NAMALWA (cell line): ENCODE measurements at places on chromosomes 16 and 17.
A peak's percentile ranks its signal among the peaks of the same experiment; 100 is the strongest.

- no peak for DNase-seq
These were observed 111.0 kb upstream of the CHMP6 start for GRCh38 chr17:80880648-80880985.

GRCh38 chr16:84065536-84066132 lies 23.0 kb upstream of the SLC38A8 start:
- DNase-seq = peak; percentile 72

GRCh38 chr17:48597778-48598631 lies 4.4 kb upstream of the HOXB5 start:
- no peak for DNase-seq

GRCh38 chr16:57894390-57895080 lies 76.4 kb downstream of the CNGB1 start:
- DNase-seq = no peak

GRCh38 chr17:35056013-35056412 lies 7.5 kb downstream of the RFFL start:
- no peak for DNase-seq

DNA sequence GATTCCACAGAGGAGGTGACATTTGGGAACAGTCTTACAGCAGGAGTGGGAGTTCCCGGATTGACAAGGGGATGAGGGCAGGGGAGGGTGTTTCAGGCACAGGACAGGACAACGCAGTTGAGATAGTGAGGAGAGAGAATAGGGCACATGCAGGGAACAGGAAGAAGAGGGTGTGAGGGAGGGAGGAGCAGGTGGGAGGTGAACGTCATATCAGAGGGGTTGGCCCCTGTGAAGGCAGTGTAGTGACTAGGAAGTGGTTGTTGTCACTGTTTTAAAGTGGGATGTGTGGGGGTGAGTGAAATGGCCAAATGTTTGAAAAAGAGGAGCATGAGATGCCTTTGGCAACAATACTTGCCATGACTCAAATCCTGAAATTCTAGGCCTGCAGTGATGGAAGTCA lies 12.2 kb downstream of the PRKCB start:
- no peak for DNase-seq

DNA sequence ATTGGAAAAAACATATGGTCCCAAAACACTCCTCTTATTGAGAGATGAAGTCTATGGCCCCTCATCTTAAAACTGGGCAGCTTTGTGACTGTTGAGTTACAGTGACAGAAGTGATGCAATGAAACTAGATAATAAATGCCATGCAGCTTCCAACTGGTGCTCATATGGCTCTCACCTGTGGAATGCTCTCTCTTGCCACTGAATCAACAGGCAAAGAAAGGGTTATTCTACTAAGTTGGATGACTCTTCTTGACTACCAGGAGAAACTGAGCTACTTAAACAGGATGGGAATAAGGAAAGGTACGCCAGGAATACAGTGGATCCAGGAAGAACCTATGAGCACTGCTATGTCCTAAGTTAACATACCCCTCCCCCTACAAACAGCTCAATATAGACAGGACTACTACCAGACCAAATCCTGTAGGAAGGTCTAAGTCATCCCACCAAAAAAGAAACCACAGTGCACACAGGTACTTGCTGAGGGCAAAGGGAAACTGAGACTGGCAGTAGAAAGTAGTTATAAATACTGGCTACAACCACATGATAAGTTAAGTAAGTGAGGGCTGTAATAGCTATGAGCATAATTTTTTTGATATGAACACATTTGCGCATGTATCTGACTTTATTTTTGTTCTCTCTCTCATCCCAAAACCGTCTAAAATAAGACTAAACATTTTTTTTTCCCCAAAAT lies 398.5 kb downstream of the ZFHX3 start:
- no peak for DNase-seq

GRCh38 chr16:5665834-5666233 lies 568.2 kb upstream of the EEF2KMT start:
- no peak for DNase-seq

DNA sequence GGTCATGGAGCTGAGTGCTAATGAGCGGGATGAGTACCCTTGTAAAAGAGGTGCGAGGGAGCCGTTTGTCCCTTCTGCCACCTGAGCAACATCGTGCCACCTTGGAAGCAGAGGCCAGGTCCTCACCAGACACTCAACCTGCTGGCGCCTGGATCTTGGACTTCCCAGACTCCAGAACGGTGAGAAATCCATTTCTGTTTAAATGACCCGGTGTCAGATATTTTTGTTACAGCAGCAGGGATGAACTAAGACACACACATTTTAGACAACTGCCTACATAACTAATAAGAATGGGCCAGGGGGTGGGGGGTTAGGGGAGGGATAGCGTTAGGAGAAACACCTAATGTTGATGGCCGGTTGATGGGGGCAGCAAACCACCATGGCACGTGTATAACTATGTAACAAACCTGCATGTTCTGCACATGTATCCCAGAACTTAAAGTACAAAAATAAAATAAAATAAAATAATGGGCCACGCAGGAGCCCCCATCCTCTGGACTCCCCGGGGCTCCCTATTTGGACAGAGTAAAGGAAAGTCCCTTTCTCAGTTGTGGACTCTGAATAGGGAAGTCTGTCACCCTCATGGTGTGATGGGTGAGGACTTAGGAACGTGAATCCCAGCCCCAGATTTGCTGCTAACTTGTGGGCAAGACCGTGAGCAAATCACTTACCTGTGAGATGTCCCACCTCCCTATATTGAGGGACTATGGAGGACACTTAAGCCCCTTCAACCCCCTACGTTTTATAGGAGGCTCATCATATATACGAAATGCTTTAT lies 60.6 kb upstream of the DNAH17 start:
- DNase-seq = no peak

DNA sequence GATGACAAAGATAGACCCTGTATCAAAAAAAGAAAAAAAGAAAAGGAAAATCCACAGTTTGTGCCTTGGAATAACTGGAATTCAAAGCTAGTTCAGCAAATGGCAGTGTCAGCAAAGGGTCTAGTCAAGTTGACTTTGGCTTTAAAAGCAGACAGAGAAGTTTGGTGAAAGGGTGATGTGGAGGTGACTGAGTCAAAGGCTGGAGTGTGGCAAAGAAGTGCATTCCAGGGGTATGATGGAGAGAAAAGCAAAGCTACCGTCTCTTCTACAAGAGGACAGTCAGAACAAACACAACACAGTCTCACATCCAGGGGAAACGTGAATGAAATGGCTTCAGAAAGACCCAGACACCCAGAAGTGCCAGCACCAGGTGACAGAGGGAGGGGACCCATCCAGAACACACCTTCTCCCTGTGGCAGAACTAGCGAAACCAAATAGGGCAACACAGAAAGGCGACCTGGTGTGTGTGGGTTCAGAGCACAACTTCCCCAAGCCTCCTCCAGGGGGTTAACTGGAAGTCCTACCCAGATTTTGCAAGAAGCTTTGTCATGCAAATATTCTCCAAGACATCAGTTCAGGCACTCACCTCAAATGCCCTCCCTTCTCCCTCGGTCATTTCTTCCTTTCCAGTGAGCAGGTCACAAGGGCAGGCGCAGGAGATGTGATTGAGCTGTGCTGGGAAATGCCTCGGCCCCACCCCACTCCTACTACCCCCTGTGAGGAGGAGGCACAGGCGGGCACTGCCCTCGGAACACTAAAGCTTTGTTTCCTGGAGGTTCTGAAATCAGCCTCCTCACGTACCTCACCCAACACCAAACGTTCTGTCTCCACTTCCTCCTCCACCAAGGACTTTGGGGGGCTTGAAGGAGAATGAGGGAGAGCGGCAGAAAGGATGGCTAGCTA lies 481.9 kb downstream of the SOX9 start:
- peak; percentile 5 for DNase-seq

GRCh38 chr16:82857693-82858365 lies 231.1 kb downstream of the CDH13 start:
- no peak for DNase-seq

GRCh38 chr16:47565454-47565853 lies 104.3 kb downstream of the PHKB start:
- no peak for DNase-seq

DNA sequence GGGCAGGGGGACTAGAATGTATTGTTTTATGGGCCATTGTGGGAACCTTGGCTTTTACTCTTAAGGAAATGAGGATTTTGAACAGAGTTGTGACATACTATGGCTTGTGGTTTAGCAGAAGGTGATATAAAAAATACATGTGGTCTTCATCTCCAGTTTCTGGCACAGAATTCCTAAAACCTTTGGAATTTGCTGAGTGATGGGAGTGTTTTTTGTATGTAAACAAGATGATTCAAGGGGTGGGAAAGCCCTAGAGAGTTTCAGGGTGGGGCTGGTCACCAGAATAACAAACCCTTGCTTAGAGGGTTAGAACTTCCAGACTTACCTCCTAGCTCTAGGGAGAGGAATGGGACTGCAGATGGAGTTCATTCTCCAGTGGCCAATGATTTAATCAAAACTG lies 316.1 kb downstream of the PHKB start:
- no peak for DNase-seq

DNA sequence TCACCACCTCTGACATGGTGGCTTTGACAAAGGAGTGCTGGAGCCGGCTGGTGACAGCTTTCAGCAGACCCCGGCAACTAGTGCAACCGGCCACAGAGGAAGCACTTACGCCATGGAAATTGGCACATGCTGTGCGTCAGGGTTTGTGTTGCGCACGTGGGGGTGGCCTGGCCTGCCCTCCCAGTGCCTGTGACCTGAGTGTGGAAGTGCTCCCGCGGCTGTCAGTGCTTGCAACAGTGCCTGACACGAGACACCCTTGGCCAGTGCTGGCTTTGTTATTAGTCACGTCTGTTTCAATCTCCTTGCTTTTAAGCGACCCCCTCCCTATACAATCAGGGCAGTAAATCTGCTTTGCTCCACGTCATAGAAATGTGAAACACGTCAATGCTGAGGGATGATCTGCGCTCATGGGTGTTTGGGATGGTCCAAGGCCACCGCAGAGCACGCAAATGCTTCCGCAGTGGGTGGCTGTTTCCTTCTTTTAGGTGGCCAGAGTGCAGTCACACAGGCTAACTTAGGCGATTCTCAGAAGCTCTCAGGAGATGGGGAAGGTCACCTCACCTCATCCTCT lies 64.3 kb downstream of the PGS1 start:
- DNase-seq = no peak

DNA sequence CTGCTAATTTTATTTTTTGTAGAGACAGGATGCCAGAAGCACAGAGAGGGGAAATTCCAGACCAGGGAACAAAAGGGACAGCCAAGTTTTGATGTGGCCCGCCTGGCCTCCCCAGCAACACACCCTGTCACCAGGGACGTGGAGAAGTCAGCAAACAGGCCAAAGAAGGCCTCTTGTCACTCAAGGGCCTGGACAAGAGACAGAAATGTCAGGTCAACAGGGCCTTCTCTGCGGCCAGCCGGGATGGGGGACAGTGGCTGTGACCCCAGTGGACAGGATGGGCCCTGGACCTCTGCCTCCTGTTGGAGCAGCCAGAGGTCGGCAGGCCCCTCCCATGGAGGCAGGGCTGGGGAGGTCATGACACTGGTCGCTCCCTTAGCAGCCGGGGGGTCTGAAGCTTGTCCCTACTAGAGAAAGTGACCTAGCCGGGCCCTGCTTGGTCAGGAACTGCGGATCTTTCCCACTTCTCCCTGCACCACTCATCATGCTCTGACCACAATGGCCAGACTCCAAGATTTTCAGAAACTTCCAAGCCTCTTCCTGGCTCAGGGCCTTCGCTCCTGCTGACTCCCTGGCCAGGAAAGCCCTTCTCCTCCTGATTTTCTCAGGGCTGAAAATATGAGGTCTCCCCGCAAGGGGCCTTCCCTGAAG lies 9.2 kb upstream of the TVP23A start:
- DNase-seq = no peak

DNA sequence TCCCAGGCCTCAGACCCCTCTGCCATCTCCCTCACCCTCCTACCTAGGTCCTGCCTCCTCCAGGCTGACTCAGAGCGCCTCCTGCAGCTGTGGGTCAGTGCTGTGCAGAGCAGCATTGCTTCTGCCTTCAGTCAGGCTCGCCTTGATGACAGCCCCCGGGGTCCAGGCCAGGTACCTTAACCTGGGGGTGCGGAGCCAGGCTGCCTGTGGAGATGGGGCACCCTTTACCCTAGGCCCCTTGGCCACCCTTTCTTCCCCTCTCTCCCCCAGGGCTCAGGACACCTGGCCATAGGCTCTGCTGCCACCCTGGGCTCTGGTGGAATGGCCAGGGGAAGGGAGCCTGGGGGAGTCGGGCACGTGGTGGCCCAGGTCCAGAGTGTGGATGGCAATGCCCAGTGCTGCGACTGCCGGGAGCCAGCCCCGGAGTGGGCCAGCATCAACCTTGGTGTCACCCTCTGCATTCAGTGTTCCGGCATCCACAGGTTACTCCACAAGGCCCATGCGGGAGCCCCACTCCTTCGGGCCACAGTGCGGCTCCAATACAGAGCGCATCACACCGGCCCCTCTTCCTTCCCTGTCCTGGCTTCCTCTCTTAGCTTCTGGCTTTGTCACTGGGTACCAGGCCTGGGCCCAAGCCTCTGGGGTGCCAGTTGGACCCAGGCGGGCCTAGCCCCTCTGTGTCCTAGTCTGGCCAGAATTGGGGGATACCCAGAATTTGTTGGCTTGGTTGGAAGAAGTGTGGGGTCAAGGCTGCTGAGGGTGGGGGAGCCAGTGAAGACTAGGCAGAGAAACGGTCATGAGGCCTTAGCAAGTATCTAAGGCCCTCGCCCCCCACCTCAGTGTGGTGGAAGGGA lies 5.0 kb upstream of the KCTD11 start:
- no peak for DNase-seq

DNA sequence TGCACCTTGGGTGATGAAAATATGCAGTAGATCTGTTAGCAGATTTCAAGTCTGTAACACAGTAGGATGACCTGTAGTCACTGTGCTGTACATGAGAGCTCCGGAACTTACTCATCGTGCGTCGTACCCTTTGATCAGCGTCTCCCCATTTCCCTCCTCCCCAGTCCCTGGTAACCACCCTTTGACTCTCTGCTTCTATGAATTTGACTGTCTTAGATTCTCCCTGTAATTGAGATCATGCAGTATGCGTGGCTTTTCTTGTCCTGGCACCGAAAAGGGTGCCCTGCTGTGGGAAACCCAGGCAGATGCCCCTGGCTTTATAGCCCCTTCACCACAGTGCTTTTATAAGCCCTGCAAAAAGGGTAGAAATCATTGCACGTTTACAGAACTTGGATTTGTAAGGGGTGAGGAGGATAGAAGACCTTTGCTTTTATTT lies 20.5 kb downstream of the CLEC16A start:
- DNase-seq = no peak

GRCh38 chr17:30292286-30292858 lies 628 bp upstream of the BLMH start:
- DNase-seq = peak; percentile 49
